ENCODE measurements at places on chromosomes 16 and 17.

DNA sequence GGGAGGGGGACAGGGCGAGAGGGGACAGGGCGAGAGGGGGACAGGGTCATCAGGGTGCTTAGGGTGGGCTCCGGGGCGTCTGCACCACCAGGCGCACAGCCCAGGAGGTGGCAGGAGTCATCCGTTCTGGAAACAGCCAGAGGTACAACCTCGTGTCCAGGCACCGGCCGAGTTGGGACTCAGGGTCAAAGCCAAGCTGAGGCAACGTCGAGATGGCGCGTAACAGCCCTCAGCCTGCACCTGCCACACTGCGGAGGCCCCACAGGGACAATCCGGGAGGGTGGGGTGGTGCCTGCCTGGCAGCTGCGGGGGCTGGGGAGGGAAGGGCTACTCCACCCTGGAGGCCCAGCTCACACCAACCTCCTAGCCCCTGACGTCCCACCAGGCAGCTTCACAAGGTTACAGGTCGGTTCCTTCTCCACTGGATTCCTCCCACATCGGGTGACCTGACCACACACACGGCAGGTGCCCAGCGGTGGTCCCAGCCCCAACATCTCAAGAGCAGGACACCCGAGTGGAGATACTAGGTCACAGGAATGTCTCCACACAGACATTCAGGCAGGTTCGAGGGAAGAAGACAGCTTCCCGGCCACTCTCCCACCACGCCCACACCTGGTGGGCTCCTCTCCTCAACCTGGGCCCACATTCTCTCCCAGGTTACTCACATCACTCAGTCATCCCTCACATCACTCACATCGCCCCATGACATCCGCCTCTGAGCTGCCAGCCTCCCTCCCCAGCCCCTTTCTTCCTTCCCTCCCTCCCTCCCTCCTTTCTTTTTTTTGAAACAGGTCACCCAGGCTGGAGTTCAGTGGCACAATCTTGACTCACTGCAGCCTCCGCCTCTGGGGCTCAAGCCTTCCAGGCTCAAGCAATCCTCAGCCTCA is 47.3 kb downstream of the RPH3AL start:
- DNase-seq = no peak

DNA sequence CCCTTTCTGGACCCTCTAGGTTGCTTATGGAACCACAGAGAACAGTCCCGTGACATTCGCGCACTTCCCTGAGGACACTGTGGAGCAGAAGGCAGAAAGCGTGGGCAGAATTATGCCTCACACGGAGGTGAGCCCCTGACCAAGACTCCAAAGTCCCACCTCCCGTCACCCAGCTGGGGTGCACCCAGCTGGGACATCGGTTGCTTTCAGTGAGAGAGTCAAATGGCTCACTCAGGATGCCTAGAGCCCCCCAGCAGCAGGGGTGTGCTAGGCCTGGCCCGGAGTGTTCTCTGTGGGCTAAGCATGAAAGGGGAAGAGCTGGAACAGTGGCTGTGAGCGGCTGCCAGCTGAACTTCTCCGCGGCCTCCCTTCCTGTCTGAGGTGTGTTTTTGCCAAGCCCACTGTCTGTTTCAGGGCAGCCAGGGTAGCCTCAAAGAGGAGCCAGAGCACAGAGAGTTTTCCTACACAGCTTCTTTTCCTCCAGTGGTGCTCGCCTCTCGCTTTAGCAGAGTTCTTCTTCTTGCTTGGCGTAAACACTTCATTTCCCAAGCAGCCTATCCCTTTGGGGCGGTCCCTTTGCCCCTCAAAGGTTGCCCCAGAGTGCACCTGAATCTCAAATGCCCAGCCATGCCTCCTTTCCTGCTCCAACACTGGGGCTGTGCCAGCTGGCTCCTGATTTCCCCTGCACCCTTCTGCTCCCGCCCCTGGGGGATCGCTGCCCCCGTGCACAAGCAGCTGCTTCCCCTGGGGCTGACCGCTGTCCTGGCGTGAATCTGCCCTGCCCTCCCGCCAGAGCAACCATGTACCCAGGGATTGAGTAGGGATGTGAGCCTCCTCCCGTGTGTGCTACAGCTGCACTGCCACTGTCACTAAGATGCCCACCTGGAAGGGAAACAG is 2.6 kb upstream of the CHAD start:
- no peak for DNase-seq

DNA sequence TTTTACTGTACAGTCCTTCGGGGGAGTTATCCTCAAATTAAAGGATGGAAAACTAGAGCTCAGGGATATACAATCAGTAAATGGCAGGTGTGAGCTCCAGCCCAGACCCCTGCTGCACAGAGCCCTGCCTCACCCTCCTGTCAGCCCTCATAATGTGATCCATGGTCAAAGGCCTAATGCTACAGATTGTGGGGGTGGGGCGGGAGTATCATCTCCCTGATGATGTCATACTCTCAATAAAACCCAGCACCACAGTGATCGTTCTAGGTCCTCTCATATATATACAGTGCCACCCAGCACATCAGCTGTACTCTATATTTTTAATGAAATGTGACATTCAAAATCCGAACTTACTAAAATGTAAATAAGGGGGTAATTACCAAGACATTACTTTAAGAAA is 61.5 kb downstream of the SLC39A11 start:
- no peak for DNase-seq

DNA sequence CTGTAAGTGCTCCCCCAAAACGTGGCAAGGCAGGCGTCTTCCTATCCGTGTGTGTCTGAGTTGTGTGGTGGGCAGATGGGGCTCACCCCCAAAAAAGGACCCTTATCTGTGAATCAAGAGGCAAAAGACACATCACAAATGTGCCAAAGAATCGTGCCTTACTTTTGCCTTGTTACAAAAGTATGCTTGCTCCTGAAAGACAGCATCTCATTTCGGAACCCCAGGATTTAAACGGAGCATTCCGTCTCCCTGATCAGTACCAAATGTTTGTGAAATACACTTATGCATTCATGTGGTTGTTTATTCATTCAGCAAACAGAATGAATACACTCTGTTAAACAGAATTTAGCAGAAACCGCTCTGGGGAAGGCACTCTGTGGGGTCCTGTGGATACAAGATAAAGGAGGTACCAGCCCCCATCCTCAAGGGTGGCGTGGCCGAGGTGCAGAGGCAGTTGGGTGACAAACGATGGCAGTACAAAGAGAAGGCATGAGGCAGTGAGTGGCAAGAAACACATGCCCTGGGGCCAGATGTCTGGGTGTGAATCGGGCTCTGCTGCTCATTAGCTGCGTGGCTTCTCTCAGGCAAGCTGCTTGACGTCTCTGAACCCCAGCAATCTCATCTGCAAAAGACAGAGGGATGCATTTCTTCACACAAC is 654 bp downstream of the WFDC1 start:
- DNase-seq = no peak

- peak; percentile 93 for DNase-seq
These were observed 14.8 kb downstream of the HDAC5 start for GRCh38 chr17:44108440-44109311.

GRCh38 chr17:310111-311010 is 42.2 kb downstream of the RPH3AL start:
- DNase-seq = no peak

DNA sequence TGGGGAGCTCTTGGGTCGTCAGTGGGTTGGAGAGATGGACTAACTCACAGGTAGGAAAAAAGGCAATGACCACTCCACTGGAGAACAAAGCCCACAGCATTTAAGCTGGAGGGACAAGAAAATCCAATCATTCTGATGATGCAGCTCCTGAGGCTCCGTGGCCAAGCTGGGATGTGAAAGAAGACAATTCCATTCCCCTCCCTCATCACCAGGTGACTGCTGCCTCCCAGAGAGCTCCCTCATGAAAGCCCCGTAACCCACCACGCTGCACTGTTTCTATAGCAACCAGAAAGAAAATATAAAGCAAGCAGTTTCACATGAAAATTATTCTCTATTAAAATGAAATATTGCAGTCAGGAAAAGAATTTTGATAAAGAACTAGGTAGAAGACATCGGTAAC is 15.2 kb downstream of the ANKRD11 start:
- DNase-seq = no peak

DNA sequence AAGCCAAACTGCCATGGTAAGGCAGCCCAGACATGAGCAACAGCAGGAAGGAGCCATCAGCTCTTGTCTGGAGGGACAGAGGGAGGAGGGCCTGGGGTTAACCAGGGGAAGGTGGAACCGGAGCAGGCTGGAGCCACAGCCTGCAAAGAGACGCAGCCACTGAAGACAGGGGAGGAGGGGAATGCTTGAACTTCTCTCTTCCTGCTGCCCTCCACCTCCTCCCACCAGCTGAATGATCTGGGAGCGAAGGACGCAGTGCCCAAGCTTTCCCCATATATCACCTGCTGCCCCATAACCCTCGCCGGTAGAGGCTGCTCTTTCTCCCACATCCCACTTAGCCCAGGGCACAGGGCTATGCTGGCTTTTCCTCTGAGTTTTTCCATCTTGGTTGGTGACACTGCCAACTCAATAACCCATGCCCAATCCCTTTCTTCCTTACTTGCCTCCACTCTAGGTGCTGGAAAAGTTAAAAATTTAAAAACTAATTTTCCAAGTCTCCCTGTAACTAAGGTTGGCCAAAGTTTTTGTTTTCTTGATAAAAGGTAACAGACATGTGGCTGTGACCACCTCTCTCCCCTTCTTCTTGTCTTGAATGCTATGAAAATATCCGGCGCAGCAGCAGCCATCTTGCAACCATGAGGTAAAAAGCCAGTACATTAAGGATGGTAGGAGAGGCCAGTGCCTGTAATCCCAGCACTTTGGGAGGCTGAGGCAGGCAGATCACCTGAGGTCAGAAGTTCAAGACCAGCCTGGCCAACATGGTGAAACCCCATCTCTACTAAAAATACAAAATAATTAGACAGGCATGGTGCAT is 21.8 kb upstream of the CACNG4 start:
- DNase-seq = no peak

GRCh38 chr16:67967183-67967957 is 1.1 kb downstream of the SLC12A4 start:
- no peak for DNase-seq

Measured in fibroblast of pulmonary artery (primary cell).